ENCODE measurements at places on chromosomes 1 and 21. TPM values are rescaled to one million over a fixed set of nuclear protein-coding genes. Genes with fewer than 3 reads are reported as not detected.
A peak's percentile ranks its signal among the peaks of the same experiment; 100 is the strongest.

DNA sequence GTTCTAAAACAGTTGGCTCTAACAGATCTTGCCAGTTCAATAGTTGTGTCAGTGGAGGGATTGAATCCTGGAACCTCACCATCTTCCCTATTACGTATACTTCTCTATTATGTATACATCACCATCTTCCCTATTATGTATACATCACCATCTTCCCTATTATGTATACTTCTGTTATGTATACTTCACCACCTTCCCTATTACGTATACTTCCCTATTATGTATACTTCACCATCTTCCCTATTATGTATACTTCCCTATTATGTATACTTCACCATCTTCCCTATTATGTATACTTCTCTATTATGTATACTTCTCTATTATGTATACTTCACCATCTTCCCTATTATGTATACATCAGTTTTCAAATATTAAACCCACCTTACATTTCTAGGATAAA lies 34.4 kb upstream of the HP1BP3 start:
- no peak for DNase-seq

GRCh38 chr1:8902765-8903164 lies 24.3 kb upstream of the ENO1 start:
- DNase-seq, result no peak

DNA sequence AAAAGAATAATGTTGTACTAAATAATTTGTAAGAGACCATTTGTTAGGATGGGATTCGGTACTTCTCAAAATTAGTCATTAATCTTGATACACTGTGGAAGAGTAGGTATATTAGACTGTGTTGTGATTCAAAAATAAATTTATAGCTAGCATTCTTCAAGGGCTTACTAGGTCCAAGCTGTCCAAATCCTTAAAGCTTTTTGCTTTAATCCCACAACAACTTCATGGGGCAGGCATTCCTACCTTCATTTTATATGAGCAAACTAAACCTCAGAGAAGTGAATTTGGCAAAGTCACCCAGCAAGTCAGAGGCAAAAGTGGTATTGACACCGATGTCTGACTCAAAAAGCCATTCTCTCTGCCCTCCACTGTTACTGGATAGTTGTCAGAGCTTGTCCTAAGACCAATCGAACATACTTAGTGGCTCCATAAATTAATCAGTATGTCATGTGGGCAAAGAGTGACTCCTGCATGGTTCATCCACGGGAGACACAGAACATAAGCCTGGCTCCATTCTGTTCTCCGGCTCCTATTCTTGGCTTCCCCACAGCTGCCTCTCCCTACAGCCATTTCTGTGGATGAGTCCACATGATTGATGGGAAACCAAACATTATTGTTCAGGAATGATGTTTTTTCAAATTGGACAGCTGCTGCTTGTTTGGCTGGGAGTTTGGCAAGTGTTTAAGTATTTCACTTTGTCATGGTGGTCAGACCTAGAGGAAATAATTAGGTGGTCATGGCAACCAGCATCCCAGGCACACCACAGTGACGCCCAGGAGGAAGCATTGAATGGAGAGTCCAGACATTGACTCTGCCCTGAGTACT lies 133.4 kb upstream of the FGGY start:
- DNase-seq, result no peak

SELP gene
- 3.2 TPM for total RNA-seq

DNA sequence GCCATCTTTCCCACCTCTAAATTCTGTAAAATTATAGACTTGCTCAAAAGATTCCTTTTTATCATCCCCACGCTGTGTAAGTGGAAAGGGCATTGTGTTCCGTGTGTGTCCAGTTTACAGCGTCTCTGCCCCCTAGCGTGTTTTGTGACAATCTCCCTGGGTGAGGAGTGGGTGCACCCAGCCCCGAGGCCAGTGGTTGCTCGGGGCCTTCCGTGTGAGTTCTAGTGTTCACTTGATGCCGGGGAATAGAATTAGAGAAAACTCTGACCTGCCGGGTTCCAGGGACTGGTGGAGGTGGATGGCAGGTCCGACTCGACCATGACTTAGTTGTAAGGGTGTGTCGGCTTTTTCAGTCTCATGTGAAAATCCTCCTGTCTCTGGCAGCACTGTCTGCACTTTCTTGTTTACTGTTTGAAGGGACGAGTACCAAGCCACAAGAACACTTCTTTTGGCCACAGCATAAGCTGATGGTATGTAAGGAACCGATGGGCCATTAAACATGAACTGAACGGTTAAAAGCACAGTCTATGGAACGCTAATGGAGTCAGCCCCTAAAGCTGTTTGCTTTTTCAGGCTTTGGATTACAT lies 61.9 kb downstream of the POFUT2 start:
- no peak for DNase-seq

DNA sequence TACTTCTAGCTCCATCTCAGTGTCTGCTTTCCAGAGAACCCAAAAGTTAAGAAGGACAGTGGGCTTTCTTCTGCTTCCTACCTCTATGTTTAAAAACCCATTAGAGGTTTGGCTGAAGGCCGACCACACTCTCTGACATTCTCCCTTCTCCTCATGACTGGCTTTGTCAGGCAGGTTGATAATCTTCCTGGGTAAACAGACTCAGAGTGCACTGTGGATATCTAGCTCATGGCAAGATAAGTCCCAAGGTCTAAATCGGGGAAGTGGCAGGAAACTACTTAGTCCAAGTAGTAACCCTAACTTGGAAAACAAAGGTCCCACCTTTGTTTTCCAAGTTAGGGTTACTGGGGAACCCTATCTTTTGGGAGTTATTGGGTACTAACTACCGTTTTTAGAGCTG lies 161.9 kb upstream of the SPAG17 start:
- DNase-seq, result no peak

GRCh38 chr1:172359491-172359999 lies 60.9 kb upstream of the C1orf105 start:
- no peak for DNase-seq

SPRR2B gene
- total RNA-seq, result not detected

THEM5 gene
- total RNA-seq, result not detected

FMO3 gene
- total RNA-seq, result 20.6 TPM

DNA sequence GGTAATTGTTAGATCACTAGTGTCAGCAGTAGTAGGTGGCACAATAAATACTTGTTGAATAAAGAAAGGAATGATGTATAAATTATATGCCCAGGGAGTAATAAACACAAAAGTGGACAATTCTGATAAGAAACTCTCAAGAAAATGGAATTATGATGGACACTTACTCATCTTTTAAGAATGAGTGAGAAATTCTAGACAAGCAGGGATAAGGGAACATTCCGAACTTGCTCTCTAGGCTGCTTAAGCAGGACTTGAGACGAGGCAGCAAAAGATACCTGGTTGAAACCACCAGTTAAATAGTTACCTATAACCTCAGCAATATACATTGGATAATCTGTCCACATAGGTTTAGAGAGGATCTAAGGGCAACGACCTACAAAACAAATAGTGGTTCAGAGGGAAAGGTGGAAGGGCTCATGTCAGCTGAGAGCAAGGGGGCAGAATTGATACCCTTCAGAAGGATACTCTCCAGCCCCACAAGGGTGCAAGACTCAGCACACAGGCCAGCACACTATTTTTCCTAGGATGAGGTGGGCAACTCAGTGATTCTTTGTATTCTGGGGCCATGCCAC lies 46.3 kb downstream of the XCL2 start:
- no peak for DNase-seq

- DNase-seq, result peak; percentile 14
These were observed 7.1 kb upstream of the SDC3 start for GRCh38 chr1:30915491-30916230.

DNA sequence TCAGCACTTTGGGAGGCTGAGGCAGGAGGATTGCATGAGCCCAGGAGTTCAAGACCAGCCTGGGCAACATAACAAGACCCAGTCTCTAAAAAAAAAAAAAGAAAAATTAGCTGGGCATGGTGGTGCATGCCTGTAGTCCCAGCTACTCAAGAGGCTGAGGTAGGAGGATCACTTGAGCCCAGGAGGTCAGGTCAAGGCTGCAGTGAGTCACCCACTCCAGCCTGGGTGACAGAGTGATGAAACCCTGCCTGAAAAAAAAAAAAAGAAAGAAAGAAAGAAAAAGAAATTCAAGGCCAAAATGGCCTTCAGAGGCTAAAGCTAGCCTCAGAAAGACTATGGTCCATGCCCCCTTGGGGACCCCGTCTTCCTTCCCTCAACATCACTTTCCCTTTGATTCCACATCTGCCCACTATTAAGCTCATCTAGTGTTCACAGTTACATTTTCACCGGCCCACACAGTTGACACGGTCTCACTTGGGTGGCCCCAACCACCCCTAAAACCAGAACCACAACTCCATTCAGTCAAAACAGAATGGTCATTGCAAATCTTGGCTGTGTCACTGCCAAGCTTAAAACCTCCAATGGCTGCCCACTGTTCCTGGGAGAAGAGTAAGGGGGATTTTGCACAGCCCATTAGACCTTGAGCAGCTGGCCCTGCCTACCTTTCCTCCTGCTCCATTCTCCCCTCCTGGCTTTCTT lies 2.1 kb upstream of the CAPN8 start:
- no peak for DNase-seq

FYB2 gene
- not detected for total RNA-seq

GRCh38 chr1:22157359-22157966 lies 14.6 kb upstream of the WNT4 start:
- DNase-seq, result no peak

GPR153 gene
- total RNA-seq, result 1.3 TPM

DNA sequence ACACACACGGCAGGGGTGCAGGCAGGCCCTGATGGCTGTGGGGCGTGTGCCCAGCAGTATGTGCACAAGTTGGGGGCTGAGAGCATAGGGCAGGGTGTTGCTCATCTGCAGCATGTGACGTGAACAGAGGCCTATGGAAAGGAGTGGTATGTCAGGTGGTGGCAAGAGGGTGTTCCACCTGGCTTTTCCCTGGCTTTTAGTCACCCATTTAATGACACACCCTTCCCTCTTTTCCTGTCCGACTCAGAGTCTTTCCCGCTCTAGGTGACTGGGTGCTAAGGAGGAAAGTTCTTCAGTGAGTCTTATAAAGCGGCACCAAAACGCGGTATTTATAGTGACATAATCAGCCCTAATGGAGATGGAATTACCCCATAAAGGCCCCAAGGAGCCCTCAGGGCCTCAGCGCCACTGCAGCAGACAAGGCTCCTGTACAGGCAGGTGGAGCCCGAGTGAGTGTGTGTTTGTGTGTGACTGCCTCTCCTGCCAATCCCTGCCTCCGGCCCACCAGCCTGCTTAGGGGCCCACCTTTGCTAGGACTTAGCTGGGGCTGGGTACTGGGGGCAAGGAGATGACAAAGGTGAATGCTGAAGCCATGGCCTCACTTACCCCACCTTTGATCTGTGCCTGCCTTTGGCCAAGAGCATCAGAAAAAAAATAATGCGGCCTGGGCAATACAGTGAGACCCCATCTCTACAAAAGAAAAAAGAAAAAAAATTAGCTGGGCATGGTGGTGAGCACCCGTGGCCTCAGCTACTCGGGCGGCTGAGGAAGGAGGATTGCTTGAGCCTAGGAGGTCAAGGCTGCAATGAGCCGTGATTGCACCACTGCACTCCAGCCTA lies 3.3 kb upstream of the EPHA2 start:
- DNase-seq, result no peak

DNA sequence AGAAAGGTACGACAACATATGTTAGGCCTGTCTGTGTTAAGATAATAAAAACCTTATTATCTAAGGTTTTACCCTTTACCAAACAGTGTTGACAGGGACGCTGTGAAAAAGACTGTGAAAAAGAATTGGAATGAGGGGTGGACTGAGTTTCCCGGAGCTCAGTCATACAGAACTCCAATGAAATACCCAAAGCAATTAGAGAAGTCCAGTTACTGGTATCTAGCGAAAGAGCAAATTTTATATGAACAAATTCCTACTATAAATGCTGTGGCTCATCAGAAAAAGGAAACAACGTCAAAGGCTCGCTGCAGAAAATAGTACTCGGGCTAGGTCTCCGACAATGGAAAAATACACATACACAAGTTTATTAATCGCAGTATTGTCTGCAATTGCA lies 708 bp upstream of the RBBP5 start:
- DNase-seq, result no peak

- no peak for DNase-seq
These were observed 366.8 kb downstream of the HLX start for GRCh38 chr1:221246067-221246466.

DNA sequence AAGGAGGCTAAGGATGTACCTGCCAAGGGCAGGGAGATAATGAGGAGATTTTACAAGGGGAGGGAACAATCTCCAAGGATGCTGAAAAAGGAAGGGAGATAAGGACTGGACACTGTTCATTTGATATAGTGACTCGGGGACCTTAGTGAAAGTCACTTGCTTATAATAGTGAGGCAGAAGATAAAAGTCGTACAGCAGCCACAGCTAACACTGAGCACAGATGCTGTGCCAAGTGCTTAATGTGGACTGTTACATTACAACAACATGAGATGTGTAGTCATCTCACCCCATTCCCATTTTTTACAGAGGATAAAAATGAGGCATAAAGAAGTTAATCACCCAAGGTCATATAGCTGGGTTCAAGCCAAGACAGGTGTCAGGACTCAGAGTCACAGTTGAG lies 181.9 kb downstream of the FGGY start:
- no peak for DNase-seq

PKP1 gene
- 0.36 TPM for total RNA-seq

DNA sequence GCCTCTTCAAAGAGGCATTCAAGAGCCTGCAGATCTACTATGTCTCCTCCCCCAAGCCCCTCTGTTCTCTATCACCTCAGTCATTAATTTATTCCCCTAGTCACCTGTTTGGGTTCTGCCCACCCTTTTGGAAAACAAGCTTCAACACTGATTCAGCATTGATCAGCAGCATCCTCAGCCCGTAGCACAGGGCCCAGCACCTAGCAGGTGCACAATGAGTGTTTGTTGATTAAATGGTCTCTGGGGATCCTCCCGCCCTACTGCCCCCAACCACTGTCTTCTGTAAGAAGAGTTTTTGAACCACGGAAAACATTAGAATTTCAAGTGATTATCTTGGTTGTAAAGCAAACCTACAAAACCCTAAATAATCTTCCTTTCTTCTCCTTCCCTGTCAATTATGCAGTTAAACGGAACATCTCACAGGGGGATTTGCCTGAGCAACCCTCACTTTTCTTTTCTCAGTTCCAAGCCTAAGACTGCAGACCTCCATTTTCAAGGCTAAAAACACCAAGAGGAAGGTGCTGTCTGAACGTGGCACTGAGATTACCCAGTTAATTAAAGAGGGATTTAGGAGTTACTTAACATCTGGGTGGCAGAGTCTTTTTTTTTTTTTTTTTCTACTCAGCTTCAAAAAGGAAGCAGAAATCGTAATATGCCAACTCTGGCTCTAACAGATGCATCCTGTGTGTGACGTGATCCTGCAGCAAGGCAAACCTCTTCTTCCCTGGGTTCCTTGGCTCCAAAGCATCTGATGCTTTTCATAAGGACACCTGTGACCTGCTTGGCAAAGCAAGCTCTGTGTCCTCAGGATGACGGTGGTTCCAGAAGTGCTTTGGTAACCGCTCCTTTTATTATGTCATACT lies 163.0 kb downstream of the KAZN start:
- DNase-seq, result no peak

BCAS2 gene
- total RNA-seq, result 34.9 TPM

CRNN gene
- not detected for total RNA-seq

LIN9 gene
- total RNA-seq, result 2.3 TPM

DNA sequence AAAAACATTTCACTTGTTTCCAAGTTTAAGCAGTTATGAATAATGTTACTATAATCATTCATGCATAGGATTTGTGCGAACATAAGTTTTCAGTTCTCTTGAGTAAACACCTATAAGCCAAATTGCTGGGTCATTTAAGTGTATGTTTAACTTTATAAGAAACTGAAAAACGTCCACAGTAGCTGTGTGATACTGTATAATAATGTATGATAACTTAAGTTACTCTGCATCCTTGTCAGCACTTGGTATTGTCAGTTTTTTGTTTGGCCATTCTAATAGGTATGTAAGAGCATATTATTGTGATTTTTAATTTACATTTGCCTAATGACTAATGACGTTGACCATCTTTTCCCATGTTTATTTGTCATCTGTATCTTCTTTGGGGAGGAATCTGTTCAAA lies 14.4 kb upstream of the SLC35A3 start:
- DNase-seq, result no peak

TDRD5 gene
- total RNA-seq, result 0.74 TPM
